ENCODE measurements at places on chromosomes 7 and 10. TPM values are rescaled to one million over a fixed set of nuclear protein-coding genes. Genes with fewer than 3 reads are reported as not detected.

NPFFR1 gene
- not detected for total RNA-seq

ANLN gene
- total RNA-seq: 194 TPM

VSTM4 gene
- 1.1 TPM for total RNA-seq

DGKB gene
- 10.8 TPM for total RNA-seq

GIMAP2 gene
- total RNA-seq: 2.9 TPM

PLCE1 gene
- total RNA-seq: 2.2 TPM

GFRA1 gene
- not detected for total RNA-seq

HOXA1 gene
- under 0.01 TPM for total RNA-seq

CHN2 gene
- 0.87 TPM for total RNA-seq

CADPS2 gene
- 21.6 TPM for total RNA-seq

Measured in uterine smooth muscle cell (primary cell).